ENCODE measurements at places on chromosomes 3 and 15. TPM values are rescaled to one million over a fixed set of nuclear protein-coding genes. Genes with fewer than 3 reads are reported as not detected.

GOLGA6L7 gene
- total RNA-seq: not detected

KCNMB3 gene
- total RNA-seq: 3.5 TPM

GRCh38 chr3:167032267-167032876 lies 347.7 kb downstream of the ZBBX start:
- peak; percentile 71 for DNase-seq

DNA sequence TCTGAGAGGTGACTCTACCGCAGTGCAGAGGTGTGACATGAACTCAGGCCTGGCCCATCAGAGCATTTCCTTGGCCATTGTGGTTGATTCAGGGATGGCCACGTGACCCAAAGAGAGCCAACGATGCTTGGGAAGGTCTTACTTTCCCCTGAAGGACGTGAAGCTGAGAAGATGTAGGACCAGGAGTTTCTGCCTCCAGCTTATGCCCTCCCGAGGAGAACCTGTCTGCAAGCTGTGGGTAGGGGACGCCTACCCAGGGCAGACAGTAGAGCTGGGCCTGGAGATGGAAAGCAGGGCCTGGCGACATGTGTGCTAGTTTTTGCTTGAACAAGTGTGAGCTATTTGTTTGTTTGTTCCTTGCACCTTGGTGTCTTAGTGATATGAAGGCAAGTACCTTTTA lies 89.4 kb downstream of the RPLP1 start:
- no peak for DNase-seq

DNA sequence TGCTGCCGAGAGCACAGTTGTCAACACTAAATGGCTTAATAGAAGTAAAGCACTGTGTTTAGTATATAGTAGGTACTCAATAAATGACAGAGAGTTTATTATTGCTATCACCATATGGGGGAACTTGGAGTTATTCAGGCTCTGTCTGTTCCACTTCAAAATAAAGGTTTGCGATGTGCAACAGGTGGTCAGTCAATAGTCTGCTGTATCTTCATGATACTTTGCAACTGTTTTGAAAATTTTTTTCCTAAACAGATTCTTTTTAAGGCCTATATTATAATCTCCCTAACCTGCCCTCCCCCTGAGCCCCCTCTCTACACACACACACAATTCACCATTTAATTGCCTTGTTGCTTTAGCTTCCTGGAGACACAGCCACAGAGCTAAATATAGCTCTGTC lies 164.7 kb upstream of the NR2F2 start:
- DNase-seq: no peak
